Activated naive CD8-positive, alpha-beta T cell treated with anti-CD3 and anti-CD28 coated beads, Interleukin-2, amount 50 U/mL, for 16 hours (primary cell): ENCODE measurements at places on chromosomes 5 and 9.

DNA sequence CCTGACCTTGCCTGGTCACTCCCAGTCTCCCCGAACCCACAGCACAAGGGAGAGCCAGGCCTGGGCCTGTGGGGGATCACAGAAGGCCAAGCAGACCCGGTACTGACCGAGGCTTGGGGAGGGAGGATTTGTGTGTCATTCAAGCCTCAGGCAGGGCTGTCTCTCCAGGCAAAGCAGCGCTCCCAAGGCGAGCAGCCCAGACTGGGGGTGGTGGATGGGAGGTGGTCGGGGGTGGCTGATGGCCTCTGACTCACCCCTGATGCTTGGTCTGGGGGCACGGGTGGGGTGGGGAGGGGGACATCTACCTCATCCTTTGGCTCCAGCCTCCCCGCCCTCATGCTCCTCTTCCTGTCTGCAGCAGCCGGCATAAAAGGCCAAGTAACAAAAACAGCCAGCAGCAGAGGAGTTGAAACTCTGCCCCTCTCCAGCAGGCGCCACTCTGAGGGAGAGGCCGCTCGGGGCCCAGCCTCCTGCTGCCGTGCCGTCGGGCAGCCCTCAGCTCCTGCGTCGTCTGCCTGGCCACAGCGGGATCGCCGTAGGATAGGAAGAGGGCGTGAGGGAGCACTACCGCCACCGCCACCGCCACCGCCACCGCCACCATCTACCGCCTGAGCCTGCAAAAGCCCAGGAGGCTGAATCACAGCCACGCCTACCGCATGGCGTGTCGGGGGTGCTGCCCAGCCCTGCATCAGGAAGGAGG lies 166.0 kb downstream of the OLFM1 start:
- DNase-seq, result no peak

GRCh38 chr5:177146891-177147638 lies 13.5 kb downstream of the NSD1 start:
- no peak for DNase-seq

DNA sequence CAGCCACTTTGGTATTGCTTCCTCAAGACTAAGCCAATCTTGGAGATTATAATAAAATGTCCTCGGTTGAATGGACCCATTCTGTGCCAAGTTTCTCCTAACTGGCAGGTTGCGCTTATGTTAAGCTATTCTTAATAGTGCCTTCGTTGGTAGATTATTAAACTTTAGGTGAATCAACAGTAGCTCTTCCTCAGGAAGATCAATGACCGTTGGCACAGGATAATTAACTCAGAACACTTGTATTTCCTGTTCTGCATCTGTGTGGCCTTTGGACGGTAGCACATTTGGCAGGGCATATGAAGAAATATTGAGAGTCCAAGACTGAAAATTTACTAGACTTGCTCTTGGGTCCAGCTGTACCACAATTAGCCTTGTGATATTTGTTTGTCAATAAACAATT lies 402.9 kb downstream of the MLLT3 start:
- no peak for DNase-seq

- no peak for DNase-seq
These were observed 16.6 kb upstream of the CAVIN4 start for GRCh38 chr9:100561256-100561655.

GRCh38 chr9:3863111-3863528 lies 337.3 kb upstream of the RFX3 start:
- no peak for DNase-seq

- DNase-seq, result no peak
These were observed 43.4 kb upstream of the IL17B start for GRCh38 chr5:149422366-149423048.

GRCh38 chr5:107893642-107894041 lies 222.9 kb upstream of the EFNA5 start:
- no peak for DNase-seq
